ENCODE measurements at places on chromosomes 12 and 14.

- DNase-seq: no peak
These were observed 135.0 kb upstream of the AEBP2 start for GRCh38 chr12:19304149-19304750.

- no peak for DNase-seq
These were observed 277.6 kb downstream of the ADGRD1 start for GRCh38 chr12:131231032-131231980.

DNA sequence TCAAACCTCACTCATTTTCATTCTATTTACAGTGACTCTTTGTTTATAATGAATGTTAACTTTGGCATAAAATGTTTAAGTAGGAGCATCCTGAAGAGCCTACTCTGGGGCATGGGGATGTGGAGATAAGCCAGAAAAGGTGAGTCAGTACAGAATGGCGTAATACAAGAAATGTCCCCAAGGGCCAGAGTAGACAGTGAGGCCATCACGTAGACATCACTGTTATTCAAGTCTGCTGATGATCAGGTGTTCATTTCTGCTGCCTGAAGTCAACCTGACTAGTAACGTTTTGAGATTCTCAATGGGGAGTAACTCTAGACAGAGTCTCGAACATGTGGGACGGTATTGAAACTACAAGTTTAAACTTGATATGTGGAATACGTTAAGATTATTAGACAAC is 47.6 kb upstream of the PKP2 start:
- DNase-seq: no peak

- DNase-seq: no peak
These were observed 40.3 kb upstream of the TRAF3 start for GRCh38 chr14:102736956-102737355.

- DNase-seq: no peak
These were observed 31.9 kb upstream of the ATP2A2 start for GRCh38 chr12:110249105-110249504.

GRCh38 chr12:130982565-130983225 is 29.0 kb downstream of the ADGRD1 start:
- no peak for DNase-seq

GRCh38 chr14:80213602-80214001 is 2.3 kb upstream of the DIO2 start:
- DNase-seq: peak; percentile 46

DNA sequence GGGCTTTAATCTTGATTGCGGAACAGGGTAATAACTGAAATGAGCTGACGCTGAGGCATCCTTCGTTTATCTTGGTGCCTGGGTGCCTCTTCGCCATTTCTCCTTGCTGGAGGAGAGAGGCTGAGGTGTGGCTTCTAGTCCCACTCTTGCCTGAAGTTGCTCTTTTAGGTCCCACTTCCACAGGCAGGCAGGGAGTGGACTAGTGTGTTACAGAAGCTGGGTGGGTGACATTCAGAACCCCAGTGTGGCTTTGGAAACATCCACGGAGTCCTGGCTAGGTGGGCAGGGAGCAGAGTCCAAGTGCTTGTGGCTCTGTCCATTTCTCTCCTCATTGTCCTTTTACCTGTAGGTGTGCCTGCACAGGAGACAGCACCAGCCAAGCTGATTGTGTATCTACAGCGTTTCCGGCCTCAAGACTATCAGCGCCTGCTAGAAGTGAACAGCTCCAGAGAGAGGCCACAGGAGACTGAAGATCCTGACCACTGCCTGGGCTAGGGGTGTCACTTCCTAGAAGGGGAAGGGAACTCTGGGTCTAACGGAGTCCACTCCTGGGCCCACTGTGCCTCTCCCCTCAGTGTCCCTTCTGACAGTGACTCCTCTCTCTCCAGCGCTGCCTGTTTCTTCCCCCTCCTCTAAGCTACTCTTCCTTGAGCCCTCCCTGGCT is 2.4 kb downstream of the THTPA start:
- no peak for DNase-seq

DNA sequence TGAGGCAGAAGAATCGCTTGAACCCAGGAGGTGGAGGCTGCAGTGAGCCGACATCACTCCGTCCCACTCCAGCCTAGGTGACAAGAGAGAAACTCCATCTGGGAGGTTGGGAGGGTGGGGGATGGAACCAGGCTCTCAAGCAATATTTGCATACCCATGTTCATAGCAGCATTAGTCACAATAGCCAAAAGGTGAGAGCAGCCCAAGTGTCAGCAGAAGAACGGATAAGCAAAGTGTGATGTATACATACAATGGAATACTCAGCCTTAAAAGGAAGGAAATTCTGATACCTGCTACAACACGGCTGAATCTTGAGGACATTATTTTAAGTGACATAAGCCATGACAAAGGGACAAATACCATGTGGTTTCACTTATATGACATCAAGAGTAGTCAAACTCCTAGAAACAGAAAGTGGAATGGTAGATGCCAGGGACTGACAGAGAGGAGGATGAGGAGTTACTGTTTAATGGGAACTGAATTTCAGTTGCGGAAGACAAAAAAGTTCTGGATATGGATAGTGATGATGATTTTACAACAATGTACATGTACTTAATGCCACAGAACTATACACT is 11.6 kb downstream of the DAD1 start:
- no peak for DNase-seq

DNA sequence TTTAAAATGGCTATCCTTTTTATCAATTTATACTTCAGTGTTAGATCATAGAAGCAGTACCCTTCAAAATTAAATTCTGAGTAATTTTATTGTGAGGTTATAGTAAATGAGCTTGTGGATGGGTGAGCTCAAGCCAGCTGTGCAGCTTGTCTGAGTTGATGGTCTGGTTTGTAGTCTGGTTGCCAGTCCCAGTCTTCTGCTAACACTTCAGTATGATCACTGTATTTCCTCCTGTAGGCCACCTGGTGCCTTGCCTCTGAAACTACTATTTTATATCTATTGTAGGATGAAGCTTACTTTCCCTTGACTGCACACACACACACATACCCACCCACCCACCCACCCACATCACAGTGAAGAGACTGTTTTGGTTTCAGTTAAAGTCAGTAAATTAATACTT is 496.4 kb downstream of the PCNX1 start:
- DNase-seq: peak; percentile 82

DNA sequence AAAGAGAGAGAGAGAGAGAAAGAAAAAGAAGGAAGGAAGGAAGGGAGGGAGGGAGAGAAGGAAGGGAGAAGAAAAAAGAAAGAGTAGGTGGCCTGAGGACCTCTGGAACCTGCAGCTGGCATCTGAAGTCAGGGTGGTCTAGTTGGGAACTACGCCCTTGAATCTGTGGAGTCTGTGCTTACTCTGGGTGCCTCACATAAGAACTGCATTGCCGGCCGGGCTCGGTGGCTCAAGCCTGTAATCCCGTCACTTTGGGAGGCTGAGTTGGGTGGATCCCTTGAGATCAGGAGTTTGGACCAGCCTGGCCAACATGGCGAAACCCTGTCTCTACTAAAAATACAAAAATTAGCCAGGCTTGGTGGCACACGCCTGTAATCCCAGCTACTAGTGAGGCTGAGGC is 10.0 kb upstream of the NRDE2 start:
- DNase-seq: no peak

- no peak for DNase-seq
These were observed 34.0 kb downstream of the NCOR2 start for GRCh38 chr12:124533456-124533855.

DNA sequence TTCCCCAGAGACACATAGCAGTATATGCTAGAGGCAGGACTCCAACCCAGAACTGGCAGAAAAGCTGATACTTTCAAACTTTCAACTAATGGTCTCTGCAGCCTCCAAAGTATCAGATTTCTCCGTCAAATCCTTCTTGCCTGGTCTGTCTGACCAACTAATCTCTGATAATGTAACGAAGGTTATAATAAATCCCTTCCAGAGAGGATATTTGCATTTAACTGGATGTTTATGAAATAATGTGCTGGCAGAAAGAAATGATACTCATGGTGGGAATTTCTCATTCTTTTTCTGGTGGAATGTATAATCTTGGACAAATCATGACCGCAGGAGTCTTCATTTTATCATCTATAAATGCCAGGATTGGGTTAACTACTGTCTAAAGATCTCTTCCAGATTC is 860.3 kb downstream of the DIO2 start:
- DNase-seq: no peak

- no peak for DNase-seq
These were observed 69.2 kb upstream of the PSMA6 start for GRCh38 chr14:35222872-35223466.

DNA sequence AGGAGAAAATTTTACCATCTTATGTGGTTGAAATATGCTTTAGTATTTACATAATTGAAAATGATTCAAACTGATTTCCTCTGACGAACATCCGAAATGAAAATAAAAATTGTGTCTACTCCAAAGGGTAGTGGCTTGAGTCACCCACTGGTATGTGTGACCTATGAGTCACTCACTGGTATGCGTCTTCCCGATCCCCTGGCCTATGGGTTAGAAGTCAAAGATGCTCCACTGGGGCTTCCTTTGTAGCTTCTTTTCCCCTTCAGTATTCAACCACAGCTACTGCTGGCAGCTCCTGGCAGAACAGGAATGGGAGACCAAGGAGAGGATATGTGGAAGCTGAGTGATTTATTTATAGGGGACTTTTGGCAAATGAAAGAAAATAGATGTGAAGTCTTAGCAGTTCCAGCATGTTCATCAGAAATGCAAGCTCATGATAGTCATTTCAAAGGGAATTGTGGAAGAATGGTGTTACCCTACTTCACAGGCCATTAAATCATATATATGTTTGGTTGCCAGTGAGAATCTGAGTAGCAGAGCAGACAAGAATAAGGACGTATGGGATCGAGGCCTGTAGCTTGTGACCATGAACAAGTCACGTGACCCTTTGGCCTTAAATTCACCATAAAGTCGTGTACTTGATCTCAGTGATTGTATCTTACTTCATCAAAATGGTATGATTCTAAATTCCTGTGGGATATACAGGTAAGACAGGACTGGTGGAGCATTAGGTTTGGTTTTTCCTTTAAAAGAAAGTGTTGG is 108.3 kb downstream of the CRADD start:
- no peak for DNase-seq

- peak; percentile 14 for DNase-seq
These were observed 1.0 kb downstream of the MPHOSPH9 start for GRCh38 chr12:123231931-123232330.

GRCh38 chr12:124224535-124225110 is 70.3 kb upstream of the RFLNA start:
- DNase-seq: no peak

- peak; percentile 4 for DNase-seq
These were observed 51.8 kb downstream of the PRIMA1 start for GRCh38 chr14:93736378-93737014.

- DNase-seq: peak; percentile 52
These were observed 5.6 kb downstream of the TNFRSF1A start for GRCh38 chr12:6336079-6336888.
